ENCODE measurements at places on chromosomes 4 and X. TPM values are rescaled to one million over a fixed set of nuclear protein-coding genes. Genes with fewer than 3 reads are reported as not detected.

PAGE5 gene
- not detected for total RNA-seq

DCAF8L2 gene
- total RNA-seq: not detected

BMP3 gene
- total RNA-seq: not detected

C4orf33 gene
- 13.3 TPM for total RNA-seq

SH2D1A gene
- not detected for total RNA-seq

FANCB gene
- total RNA-seq: 3.8 TPM

RGS12 gene
- 61.2 TPM for total RNA-seq

MAGEA4 gene
- not detected for total RNA-seq

DCAF16 gene
- 35.1 TPM for total RNA-seq

SLC49A3 gene
- 13.6 TPM for total RNA-seq

NLGN3 gene
- 0.36 TPM for total RNA-seq

ITIH6 gene
- total RNA-seq: not detected

REPS2 gene
- 0.59 TPM for total RNA-seq

MAGEA1 gene
- total RNA-seq: not detected

DNA sequence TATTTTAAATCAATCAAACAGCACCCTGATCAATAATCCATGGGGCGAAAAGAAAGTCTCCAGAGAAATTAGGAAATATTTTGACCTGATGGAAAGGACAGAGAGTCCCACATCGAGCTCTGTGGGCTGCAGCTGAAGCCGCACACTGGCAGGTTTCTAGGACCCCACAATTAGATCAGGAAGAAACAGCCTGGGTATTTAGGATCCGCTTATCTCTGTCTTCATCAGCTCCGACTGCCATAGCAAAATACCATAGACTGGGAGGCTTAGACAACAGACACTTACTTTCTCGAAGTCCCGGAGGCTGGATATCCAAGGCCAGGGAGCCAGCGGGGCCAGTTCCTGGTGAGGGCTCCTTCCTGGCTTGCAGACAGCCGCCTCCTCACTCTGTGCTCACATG is 36.4 kb downstream of the CCNQ start:
- no peak for DNase-seq

GRCh38 chrX:155334486-155335336 is at the start of gene CLIC2:
TSS of gene CLIC2 (minus strand) at chrX:155334614. CDS start at chrX:155334427, 187 bp downstream.
- no peak for DNase-seq

- DNase-seq: no peak
Observed at GRCh38 chr4:155079871-155080270, 128.6 kb upstream of the NPY2R start.

DNA sequence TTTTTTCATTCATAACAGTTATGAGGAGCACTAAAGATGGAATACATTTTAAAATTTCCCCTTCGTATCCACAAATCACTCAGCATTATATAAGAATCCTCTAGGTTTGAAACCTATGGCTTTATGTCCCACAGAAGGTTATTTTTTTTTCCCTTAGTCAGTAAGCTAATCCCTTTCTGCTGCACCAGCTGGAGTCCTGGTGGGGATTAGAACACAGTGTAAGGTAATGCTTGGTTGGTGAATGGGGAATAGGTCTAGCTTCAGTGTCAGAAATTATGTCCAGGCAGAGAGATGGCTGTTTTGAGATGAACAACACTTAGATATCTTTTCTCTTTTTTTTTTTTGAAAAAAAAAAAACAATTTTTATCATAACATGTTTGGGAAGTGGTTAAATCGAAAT is 116.6 kb downstream of the RASGEF1B start:
- DNase-seq: no peak

DNA sequence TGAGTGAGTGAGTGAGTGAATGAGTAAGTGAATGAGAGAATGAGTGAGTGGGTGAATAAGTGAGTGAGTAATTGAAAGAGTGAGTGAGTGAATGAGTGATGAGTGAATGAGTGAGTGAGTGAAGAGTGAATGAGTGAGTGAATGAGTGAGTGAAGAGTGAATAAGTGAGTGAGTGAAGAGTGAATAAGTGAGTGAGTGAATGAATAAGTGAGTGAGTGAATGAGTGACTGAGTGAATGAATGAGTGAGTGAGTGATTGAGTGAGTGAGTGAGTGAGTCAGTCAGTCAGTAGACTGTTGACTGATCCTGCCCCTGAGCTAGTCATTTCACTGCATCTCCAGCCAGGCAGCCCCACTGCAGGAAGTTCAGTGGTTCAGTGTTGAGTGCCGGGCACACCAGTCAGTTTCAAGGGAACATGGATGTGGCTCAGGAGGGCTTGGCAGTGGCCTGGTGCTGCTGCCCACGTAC is 228.4 kb upstream of the PSAPL1 start:
- DNase-seq: peak; percentile 66

GRCh38 chr4:75494563-75494962 is 19.6 kb downstream of the RCHY1 start:
- DNase-seq: peak; percentile 25

GRCh38 chr4:113141901-113142346 is 92.5 kb downstream of the ANK2 start:
- DNase-seq: peak; percentile 31

DNA sequence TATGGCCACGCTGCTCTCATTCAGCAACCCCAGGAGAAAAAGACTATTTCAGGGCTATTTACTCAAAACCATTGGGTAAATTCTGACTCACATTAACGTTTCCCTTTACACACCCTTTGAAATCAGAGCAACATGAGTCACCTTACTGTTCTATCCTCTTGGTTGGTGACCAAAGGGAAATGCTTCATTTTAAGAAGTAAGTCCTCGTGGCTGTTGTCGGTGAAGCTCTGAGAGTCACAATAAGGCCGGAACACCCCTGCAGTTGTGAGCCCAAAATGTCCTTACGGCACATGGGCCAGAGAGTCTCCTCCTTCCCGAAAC is 56.3 kb upstream of the SPRY1 start:
- peak; percentile 96 for DNase-seq

DNA sequence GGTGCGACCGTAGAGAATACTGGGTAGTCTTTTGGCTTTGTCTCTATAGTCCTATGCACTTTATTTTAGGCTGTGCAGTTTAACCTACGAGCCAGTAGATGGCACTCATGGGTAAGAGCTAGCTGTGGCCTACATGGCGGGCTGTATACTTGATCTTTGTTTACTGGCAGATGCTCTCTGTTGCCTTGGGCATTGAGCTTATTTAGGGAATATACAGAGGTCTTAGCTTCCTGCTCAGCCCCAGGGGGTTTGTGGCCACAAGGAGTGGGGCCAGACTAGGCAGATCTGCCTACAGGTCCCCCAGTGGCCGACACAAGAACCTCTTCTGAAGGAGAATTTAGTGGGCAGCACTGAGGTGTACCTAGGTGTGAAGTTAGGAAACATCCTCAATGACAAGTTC is 227.6 kb upstream of the HDX start:
- peak; percentile 43 for DNase-seq

- DNase-seq: no peak
Observed at GRCh38 chrX:45774961-45775360, 574.3 kb upstream of the DIPK2B start.

DNA sequence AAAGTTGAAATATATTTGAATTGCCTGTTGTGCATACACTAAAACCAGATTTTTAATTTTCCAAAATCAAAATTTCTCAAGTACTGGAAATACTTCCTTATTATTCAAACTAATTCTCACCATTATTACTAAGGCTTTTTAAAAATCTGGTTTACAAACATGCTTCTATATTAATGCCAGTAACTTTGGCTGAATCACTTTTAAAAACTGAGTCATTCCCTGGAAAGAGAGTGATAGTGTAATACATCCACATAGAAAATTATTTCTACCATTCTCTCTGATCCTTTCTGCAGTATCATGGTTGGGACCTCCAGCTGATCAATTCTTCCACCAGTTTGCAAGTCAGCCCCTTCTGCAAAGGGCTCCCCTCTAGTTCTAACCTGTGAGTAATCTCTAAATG is 165.3 kb upstream of the FAM241A start:
- no peak for DNase-seq

GRCh38 chrX:68842781-68843581 is 14.2 kb downstream of the EFNB1 start:
- peak; percentile 94 for DNase-seq

DNA sequence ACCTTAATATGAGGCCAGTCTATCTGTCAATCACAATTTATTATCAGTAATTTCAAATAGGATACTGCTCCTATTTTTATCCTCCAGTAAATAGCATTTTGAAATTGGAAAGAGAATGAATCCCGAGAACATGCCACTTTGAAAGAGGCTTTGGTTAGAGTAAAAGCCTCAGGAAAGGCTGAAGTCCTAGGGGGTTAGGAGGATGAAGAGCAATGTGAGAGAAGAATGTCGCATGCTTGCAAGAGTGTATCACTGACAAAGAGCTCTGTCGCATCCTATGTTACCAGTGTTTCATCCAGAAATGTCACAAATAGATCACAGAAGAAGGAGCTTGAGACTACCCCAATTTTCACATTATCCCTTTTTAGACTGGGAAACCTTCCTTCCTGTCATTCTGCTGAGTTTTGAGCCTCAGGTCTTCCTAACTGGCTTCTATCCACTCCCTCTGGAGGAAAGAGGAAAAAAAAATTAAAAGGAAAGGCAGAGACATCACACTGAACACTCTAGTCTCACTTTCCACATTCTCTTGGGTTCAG is 39.8 kb downstream of the GPM6A start:
- no peak for DNase-seq

- no peak for DNase-seq
Observed at GRCh38 chrX:54745676-54746075, 52.4 kb downstream of the ITIH6 start.

GRCh38 chr4:77193511-77194102 is 36.6 kb downstream of the CCNG2 start:
- DNase-seq: no peak

DNA sequence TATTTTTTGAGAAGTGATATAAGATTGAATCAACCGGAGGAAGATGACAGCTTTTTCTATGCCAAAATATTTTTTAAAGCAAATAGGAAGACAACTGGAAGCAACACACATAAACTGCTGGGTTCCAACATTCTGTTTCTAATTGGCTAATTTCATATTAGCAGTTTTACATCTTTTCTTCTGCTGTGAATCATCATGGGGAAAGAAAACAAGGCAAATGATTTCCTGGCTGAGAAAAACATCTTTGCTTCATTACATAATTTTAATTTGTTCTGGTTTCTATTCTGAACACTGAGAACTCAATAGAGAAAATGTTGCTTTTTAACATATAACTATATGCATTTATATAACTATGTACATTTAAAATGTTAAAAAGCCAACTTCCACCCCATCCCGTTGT is 2518.5 kb downstream of the ARAP2 start:
- no peak for DNase-seq

DNA sequence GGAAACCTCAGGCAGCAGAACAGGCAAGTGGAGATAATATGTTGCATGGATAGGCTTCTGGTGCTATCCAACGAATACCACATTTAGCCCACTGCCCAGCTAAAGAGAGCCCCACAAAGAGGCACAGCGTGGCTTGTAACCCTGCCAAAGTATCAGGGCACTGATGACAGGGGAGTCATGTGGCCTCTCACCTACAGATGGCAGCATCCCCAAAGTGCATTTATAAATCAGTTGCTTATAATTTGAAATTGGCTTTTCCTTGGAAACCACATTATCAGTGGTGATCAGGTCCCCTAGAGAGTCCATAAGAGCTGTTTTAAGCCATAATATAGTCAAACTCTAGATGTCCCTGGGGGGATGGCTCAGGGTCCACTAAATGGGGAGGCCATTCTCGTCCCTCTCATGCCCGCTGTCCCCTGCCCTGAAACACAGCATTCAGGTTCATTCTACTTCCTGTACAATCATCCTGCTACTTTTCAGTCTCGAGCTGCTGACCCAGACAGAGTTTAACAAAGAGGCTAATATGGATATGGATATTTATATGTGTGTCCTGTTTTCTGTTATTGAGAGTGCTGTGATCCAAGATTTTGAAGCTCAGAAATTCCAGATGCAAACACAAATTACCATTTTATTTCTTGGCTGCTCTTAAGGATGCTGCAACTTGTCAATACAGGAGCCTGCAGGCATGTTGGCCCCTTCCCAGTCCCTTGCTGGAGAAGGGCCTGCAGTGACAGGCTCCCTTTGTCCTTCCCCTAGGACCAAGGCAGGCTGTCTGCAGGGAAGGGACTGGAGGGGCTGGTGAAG is 28.5 kb downstream of the SRPX start:
- DNase-seq: no peak

DNA sequence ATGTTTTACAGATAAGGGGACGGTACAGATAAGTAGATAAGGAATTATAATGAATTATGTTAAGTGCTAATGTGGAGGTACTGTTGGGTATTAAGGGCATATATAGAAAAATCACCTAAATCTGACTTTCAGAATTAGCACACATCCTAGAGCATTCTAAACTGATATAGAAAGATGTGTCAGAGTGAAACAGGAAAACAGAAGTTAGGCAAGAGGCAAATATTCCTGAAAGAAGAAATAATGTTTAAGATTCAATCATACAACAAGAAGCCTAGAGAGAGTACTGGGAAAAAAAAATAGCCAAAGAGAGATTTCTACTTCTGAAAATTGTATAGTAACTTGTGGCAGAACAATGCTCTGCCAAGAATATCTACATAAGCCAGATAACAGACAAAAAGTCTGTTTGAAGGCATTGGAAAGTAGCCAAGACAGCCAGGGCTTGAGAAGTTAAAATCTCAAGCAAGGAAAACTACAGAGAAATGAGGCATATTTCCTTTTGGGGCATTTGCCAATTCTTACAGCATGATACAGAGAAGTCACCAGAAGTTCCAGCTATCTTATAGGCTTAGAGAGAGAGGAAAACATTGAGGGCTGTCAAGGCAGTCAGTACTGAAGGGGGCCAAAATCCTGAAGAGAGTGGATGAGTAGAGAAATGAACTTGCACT is 646.0 kb downstream of the RPA4 start:
- DNase-seq: no peak

GRCh38 chr4:78612398-78613178 is 61.0 kb downstream of the ANXA3 start:
- DNase-seq: no peak

DNA sequence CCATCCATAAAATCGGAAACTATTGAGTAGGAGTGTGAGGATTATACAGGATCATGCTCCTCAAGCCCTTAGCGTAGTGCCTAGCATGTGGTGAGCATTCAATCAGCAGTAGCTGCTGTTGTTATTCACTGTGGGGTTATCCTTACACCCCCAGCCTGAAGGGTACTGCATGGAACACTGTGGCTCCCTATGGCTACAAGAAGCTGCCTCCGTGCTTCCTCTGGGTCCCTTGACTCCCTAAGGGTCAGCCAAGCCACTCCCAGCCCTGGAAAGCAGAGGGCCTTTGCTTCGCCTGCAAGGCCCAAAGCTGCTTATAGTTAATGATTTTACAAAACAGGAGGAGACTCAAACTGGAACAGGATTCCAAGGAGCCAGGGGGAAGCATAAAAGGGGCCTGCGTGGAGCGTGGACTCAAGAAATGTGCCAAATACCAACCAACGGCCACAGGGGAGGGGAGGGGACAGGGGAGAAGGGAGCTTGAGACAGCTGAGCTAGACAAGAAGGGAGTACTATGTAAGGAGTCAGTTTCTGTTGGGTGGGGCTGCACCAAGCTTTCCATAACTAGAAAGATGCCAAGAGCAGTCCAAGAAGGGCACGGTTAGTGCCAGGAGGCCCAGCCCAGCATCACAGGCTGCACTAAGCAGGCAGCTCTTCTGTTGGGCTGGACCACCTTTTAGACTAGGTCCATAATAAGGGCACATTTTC is 15.9 kb downstream of the SEPTIN6 start:
- peak; percentile 43 for DNase-seq

- no peak for DNase-seq
Observed at GRCh38 chrX:132393992-132394391, 94.8 kb downstream of the MBNL3 start.

- DNase-seq: peak; percentile 95
Observed at GRCh38 chrX:154457491-154458115, 478 bp upstream of the PLXNA3 start.

- DNase-seq: no peak
Observed at GRCh38 chr4:66636349-66636748, 909.0 kb downstream of the CENPC start.

- no peak for DNase-seq
Observed at GRCh38 chr4:179678093-179678814, 2236.0 kb upstream of the AGA start.

Data from osteoblast (primary cell).